ENCODE measurements at places on chromosomes 4 and X. TPM values are rescaled to one million over a fixed set of nuclear protein-coding genes. Genes with fewer than 3 reads are reported as not detected.

DNA sequence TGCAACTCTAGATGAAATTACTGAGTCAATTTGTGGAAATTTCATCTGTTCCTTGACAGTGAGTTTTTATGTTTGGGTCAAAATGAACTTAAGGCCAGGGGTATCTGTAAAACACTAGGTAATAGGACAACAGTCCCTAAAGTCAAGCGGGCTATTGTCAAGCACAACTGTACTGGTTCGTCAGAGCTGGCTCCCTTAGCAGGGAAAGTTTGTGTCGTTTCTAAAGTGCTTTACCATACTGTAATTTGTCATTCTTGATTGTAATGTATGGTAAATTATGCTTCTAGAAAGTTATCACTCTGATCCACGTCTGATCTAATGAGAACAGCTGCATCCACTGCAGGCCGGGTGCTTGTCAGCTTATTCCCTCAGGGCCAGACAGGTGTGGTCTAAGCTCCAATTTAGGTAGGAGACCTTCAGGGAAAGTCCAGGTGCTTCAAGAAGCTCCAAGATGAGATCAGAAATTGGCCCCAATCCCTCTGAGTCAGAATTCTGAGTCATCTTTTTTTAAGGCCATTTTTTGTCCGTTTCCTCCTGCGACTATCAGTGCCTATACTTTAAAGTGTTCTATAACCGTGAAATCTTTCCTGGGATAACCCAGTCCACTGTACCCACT lies 92.2 kb downstream of the PALLD start:
- H3K27me3 ChIP-seq, result no peaks in the 10 kb centered on the region
- H3K36me3 ChIP-seq, result no peaks in the 10 kb centered on the region
- DNase-seq, result no peak
- no peaks in the 10 kb centered on the region for H3K4me1 ChIP-seq

DNA sequence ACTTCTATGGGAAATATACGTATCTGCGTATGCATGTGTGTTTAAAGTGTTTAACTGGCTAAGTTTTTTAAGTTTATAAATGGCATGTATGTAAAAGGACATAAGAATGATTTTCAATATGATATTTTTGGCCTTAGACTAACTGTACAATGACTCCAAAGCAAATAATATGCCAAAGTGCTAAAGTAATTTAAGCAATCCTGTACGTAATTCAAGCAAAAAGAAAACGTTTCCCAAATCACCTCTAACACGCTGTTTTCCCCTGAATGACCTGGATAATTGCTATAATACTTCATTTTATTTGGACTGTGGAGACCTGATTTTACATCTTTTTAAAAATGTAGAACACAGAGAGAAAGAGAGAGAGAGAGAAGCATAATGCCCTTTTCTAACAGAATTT lies 183.0 kb upstream of the HAND2 start:
- no peaks in the 10 kb centered on the region for H3K27me3 ChIP-seq
- DNase-seq, result no peak
- H3K4me3 ChIP-seq, result no peak overlapping the region
- no peaks in the 10 kb centered on the region for H3K36me3 ChIP-seq
- H3K4me1 ChIP-seq, result no peaks in the 10 kb centered on the region
- no peak overlapping the region for H3K27ac ChIP-seq

DNA sequence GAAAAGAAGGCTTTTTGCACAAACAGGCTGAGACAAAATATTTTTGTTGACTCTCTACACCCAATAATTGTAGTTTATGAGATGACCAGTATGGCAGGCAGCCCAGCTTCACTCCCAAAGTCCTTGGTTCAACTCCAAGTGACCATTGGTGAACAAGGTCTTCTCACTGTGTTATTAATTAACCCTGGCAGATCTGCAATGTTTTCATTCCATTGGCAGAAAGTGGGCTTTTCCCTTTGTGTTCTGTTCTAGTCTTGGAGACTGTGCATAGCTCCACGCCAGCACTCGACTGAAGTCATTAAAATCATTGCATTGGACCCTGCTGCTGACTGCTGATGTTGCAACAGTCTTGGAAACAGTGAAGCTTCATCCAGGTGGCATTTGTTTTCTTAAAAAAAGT lies 277.3 kb upstream of the HAND2 start:
- no peaks in the 10 kb centered on the region for H3K27me3 ChIP-seq
- no peak overlapping the region for H3K27ac ChIP-seq
- no peak overlapping the region for H3K4me3 ChIP-seq
- DNase-seq, result no peak
- no peaks in the 10 kb centered on the region for H3K36me3 ChIP-seq

- H3K4me3 ChIP-seq, result no peak overlapping the region
- no peaks in the 10 kb centered on the region for H3K36me3 ChIP-seq
- H3K27ac ChIP-seq, result no peak overlapping the region
- no peak for DNase-seq
Measured at GRCh38 chr4:4862665-4863482, 3.4 kb downstream of the MSX1 start.

DNA sequence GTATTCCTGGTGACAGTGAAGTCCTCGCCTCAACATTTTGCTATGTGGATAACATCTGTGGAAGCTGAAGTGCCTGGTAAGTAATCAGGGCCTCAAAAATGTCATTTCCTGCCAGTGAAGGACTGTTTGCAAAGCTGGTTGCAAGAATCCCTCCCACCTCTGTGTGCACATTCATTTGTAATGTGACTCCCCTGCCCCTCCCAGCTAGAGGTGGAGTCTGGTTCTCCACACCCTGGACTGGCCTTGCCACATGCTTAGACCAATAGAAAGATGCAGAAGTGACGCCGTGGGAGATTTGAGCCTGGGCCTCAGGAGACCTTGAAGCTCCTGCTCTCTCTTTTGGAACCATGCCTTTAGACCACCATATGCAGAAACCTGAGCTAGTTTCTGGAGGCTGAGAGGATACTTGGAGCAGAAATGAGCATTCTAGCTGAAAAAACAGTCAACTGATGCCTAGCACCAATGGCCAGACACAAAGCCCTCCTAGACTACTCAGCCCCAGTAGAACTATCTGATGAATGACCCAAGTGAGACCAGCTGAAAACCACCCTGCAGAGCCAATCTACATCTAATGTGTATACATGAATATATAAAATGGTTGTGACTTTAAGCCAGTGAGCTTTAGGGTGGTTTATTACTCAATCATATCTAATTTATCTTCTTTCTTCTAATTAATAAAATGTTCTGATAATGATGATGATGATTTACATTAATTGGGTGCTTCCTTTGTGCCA lies 47.8 kb upstream of the CRMP1 start:
- no peak overlapping the region for H3K4me3 ChIP-seq
- no peaks in the 10 kb centered on the region for H3K27me3 ChIP-seq
- no peak for DNase-seq
- no peaks in the 10 kb centered on the region for H3K4me1 ChIP-seq
- no peak overlapping the region for H3K27ac ChIP-seq
- H3K36me3 ChIP-seq, result no peaks in the 10 kb centered on the region

The ATP7A gene
- total RNA-seq, result 5.8 TPM

- H3K36me3 ChIP-seq, result no peaks in the 10 kb centered on the region
- H3K27ac ChIP-seq, result no peak overlapping the region
- DNase-seq, result no peak
- no peaks in the 10 kb centered on the region for H3K27me3 ChIP-seq
- H3K4me3 ChIP-seq, result no peak overlapping the region
- H3K4me1 ChIP-seq, result no peaks in the 10 kb centered on the region
Measured at GRCh38 chr4:172815499-172816164, 353.0 kb upstream of the GALNT7 start.

DNA sequence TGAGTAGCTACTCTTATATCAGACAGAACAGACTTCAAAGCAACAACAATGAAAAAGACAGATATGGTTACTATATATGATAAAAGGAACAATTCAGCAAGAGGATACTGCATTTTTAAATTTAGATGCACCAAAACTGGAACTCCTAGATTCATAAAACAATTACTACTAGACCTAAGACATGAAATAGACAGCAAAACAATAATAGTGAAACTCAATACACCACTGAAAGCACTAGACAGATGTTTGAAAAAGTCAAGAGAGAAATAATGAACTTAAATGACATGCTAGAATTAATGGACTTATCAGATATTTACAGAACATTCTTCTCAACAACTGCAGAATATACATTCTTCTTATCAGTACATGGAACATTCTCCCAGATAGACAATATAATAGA lies 99.5 kb upstream of the ITM2A start:
- no peaks in the 10 kb centered on the region for H3K27me3 ChIP-seq
- H3K4me1 ChIP-seq, result no peaks in the 10 kb centered on the region
- no peaks in the 10 kb centered on the region for H3K36me3 ChIP-seq
- no peak overlapping the region for H3K4me3 ChIP-seq

DNA sequence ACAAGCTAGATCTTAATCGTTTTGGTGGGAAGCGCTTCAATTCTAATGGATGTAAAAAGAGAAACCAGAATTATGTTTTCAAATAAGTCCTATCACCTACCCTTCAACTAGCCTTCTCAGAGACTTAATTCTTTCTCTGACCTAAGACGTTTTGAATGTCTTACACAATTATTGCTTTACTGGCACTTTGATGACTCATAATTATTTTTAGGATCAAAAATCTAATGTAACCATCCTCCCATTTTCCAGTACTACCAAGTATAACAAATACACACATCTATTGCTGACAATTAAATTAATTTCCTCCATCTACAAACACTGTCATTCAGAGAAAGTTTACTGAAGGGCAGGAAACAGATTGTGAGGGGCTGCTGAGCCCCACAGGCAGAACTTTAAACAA lies 108.6 kb downstream of the PPP3CA start:
- no peak overlapping the region for H3K4me3 ChIP-seq
- no peaks in the 10 kb centered on the region for H3K36me3 ChIP-seq
- no peaks in the 10 kb centered on the region for H3K27me3 ChIP-seq
- no peaks in the 10 kb centered on the region for H3K4me1 ChIP-seq
- DNase-seq, result no peak

The SMIM10 gene
- total RNA-seq, result 1.3 TPM

The RIPPLY1 gene
- total RNA-seq, result not detected

The MAGEC1 gene
- not detected for total RNA-seq

The HSFX2 gene
- 0.57 TPM for total RNA-seq

DNA sequence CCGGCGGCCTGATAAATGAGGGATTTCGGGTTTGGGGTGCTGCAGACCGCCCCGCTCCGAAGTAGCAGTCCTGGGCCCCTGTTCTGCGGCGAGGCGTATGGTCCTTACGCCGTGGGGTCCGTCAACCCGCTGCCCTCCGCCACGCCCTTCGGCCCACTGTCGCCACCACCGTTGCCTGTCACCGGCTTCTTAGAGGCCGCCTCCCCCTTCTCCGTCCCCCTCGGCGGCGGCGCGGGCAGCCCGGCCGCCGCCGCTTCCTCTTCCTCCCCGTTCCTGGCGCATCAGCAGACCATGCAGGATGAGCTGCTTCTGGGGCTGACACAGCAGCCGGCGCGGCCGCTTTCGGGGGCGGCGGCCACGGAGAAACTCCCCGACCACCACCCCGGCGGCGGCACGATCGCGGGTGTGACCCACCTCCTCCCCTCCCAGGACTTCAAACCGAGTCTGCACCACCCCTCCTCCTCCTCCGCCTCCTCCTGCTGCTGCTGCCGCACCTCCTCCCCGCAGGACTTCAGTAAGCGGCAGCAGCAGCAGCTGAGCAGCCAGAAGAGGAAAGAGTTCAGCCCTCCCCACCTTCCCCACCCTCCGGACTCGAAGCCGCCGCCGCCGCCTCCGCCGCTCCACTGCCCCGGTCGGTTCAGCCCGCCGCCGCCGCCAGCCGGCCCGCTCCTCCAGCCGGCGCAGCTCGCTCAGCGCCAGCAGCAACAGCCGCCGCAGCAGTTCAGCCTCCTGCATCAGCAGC lies 549 bp downstream of the CPEB2 start:
- peak overlapping the region; percentile 99 for H3K27ac ChIP-seq
- no peaks in the 10 kb centered on the region for H3K27me3 ChIP-seq
- H3K36me3 ChIP-seq, result no peaks in the 10 kb centered on the region
- H3K4me1 ChIP-seq, result peaks cover 11% of the 10 kb centered on the region
- peak overlapping the region; percentile 77 for H3K4me3 ChIP-seq

The VCX3B gene
- not detected for total RNA-seq

The PNMA6A gene
- 1.8 TPM for total RNA-seq

DNA sequence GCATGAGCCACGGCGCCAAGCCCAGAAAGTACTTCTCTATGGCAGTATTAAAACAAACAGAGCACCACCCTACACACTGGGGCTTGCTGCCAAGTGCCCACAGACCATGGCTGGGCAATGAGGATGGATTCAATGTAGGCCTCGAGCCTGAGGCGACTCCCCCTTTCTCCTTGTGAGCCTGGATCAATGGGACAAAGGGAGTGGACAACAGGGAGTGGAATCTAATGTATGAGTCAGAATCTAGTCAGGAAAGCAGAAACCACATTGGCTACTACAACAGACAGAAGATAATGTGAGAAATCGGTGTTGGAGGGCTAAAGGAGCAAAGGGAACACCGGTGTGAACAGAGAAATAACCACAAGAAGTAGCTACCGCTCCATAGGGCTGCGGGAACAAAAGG lies 37.7 kb upstream of the OCIAD2 start:
- no peaks in the 10 kb centered on the region for H3K27me3 ChIP-seq
- peaks cover 13% of the 10 kb centered on the region for H3K4me1 ChIP-seq
- no peak overlapping the region for H3K27ac ChIP-seq
- no peaks in the 10 kb centered on the region for H3K36me3 ChIP-seq

The GPC3 gene
- not detected for total RNA-seq

- no peaks in the 10 kb centered on the region for H3K27me3 ChIP-seq
- H3K36me3 ChIP-seq, result no peaks in the 10 kb centered on the region
- H3K27ac ChIP-seq, result no peak overlapping the region
- no peak overlapping the region for H3K4me3 ChIP-seq
- no peak for DNase-seq
Measured at GRCh38 chr4:155535802-155536454, 130.7 kb upstream of the GUCY1A1 start.

The ZMAT1 gene
- 4.4 TPM for total RNA-seq

Measured in CD8-positive, alpha-beta memory T cell (primary cell).